Activated B cell treated with CpG ODN at 0.5 μM for 24 hours (primary cell): ENCODE measurements at places on chromosomes 3 and 15. TPM values are rescaled to one million over a fixed set of nuclear protein-coding genes. Genes with fewer than 3 reads are reported as not detected.

The RNU6-1 gene
- not detected in 2 replicates for total RNA-seq

The LRRC2 gene
- total RNA-seq = not detected in 2 replicates

- no peak overlapping the region for H3K4me3 ChIP-seq
- H3K27me3 ChIP-seq = no peaks in the 10 kb centered on the region
- no peaks in the 10 kb centered on the region for H3K36me3 ChIP-seq
- no peaks in the 10 kb centered on the region for H3K4me1 ChIP-seq
Measured at GRCh38 chr3:175608911-175609310, 749.8 kb downstream of the NAALADL2 start.

The ITIH4 gene
- total RNA-seq = 15.4 and 15.7 TPM in 2 replicates

GRCh38 chr3:187318819-187319616 is 27.5 kb upstream of the MASP1 start:
- no peaks in the 10 kb centered on the region for H3K36me3 ChIP-seq
- peaks cover 6% of the 10 kb centered on the region for H3K4me1 ChIP-seq
- no peak overlapping the region for H3K27ac ChIP-seq
- no peak overlapping the region for H3K4me3 ChIP-seq

- H3K4me1 ChIP-seq = no peaks in the 10 kb centered on the region
- H3K27me3 ChIP-seq = no peaks in the 10 kb centered on the region
- H3K27ac ChIP-seq = no peak overlapping the region
- H3K4me3 ChIP-seq = no peak overlapping the region
Measured at GRCh38 chr3:18394384-18394995, 30.6 kb downstream of the SATB1 start.

GRCh38 chr3:68996356-68996995 is 17.0 kb downstream of the EOGT start:
- H3K27ac ChIP-seq = no peak overlapping the region
- DNase-seq = no peak
- H3K27me3 ChIP-seq = no peaks in the 10 kb centered on the region
- no peaks in the 10 kb centered on the region for H3K4me1 ChIP-seq
- no peak overlapping the region for H3K4me3 ChIP-seq
- peaks cover 48% of the 10 kb centered on the region for H3K36me3 ChIP-seq

DNA sequence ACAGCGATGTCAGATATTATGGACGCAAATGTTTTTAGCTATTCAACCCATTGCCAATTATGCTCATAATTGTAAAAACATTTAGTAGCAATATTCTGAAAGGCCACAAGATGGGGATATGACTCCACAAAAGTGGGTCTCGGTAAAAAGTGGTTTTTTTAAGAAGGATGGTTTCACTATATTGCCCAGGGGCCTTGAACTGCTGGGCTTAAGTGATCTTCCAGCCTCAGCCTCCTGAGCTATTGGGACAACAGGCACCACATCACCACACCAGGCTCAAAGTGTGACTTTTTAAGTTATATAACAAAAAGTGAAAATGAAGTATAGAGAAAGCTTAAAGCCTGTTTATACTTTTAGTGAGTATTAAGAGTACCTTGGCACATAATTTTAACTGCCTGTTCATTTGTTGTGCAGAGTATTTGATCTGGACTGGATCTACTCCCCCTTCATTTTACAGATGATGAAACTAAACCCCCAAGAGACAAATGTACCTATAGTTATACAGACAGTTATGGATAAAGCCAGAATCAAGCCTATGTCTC is 9.4 kb downstream of the NAA50 start:
- no peak overlapping the region for H3K4me3 ChIP-seq
- H3K4me1 ChIP-seq = peaks cover 40% of the 10 kb centered on the region
- H3K27ac ChIP-seq = peak overlapping the region; percentile 76

DNA sequence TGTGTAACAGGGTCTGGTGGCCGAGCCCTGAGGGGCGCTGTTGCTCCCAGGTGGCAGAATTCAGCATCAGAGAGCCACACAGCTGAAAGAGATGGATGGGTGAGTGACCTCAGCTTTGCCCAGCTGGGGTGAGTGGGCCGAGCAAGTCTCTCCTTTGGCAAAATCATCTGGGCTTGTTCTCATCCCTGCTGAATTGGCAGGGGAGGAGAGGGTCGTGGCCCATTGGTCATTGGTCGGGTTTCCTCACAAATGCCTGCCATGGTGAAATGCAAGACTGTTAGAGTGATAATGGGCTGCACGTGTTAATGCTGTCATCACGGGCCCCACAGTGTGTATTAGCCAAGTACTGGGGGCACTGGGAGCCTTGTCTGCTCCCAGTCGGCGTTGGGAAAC is 15.9 kb downstream of the ABHD2 start:
- DNase-seq = no peak
- H3K27me3 ChIP-seq = no peaks in the 10 kb centered on the region
- H3K4me3 ChIP-seq = no peak overlapping the region

- H3K4me3 ChIP-seq = no peak overlapping the region
Measured at GRCh38 chr3:53709256-53709655, 137.0 kb downstream of the CHDH start.

The MESP2 gene
- total RNA-seq = 0.40 TPM in 1 of 2 replicates, not detected in the other

DNA sequence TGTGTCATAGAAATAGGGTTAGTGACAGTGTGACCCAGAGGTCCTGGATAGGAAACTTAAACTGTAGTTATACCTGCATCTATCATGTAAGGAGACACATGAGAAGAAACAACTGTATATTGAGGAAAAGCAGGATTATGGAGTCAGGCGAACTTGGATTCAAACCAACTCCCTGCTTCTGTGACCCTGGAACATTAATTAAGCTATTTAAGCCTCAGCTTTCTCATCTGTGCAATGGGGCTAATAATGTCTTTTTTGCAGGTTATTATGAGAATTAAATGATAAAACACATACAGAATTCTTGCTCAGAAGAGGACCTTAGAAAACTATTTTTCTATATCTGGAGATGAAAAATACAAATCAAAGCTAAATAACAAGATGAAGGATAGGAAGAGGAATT is 481.8 kb downstream of the MECOM start:
- H3K27me3 ChIP-seq = peaks cover 5% of the 10 kb centered on the region
- no peak for DNase-seq
- no peaks in the 10 kb centered on the region for H3K4me1 ChIP-seq
- no peak overlapping the region for H3K4me3 ChIP-seq
- H3K27ac ChIP-seq = no peak overlapping the region

GRCh38 chr3:179956416-179956830 is 80.3 kb downstream of the PEX5L start:
- H3K4me1 ChIP-seq = peaks cover 19% of the 10 kb centered on the region
- H3K4me3 ChIP-seq = no peak overlapping the region
- peaks cover 27% of the 10 kb centered on the region for H3K27me3 ChIP-seq
- DNase-seq = no peak

GRCh38 chr15:95262866-95263564 is 1031.7 kb downstream of the MCTP2 start:
- no peaks in the 10 kb centered on the region for H3K36me3 ChIP-seq
- no peak for DNase-seq
- no peak overlapping the region for H3K27ac ChIP-seq
- H3K27me3 ChIP-seq = peaks cover 4% of the 10 kb centered on the region
- no peaks in the 10 kb centered on the region for H3K4me1 ChIP-seq

DNA sequence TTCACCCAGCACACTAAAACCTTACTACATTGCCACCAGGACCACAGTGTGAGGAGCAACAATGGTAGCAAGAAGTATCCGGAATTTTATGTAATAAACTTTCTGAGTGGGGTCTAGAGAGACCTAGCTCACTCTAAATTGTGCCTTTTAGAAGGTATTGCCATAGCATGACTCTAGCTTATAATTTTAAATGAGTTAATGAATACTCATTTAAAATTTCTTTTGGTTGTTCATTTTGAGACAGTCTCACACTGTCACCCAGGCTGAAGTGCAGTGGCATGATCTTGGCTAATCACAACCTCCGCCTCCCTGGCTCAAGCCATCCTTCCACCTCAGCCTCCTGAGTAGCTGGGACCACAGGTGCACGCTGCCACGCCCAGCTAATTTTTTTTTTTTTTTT is 26.2 kb downstream of the EDC3 start:
- H3K27me3 ChIP-seq = no peaks in the 10 kb centered on the region
- no peak overlapping the region for H3K27ac ChIP-seq
- H3K36me3 ChIP-seq = peaks cover 69% of the 10 kb centered on the region
- H3K4me3 ChIP-seq = no peak overlapping the region

The LDHAL6B gene
- total RNA-seq = not detected in 2 replicates

GRCh38 chr3:81776643-81777042 is 15.2 kb upstream of the GBE1 start:
- no peaks in the 10 kb centered on the region for H3K36me3 ChIP-seq
- no peak overlapping the region for H3K4me3 ChIP-seq
- H3K27me3 ChIP-seq = peaks cover 2% of the 10 kb centered on the region
- H3K27ac ChIP-seq = no peak overlapping the region
- DNase-seq = no peak
- H3K4me1 ChIP-seq = no peaks in the 10 kb centered on the region

The GRM7 gene
- total RNA-seq = not detected in 2 replicates

GRCh38 chr3:108098003-108098370 is 7.2 kb upstream of the CD47 start:
- peaks cover 66% of the 10 kb centered on the region for H3K4me1 ChIP-seq
- no peak for DNase-seq
- H3K27me3 ChIP-seq = no peaks in the 10 kb centered on the region
- no peaks in the 10 kb centered on the region for H3K36me3 ChIP-seq
- no peak overlapping the region for H3K4me3 ChIP-seq

DNA sequence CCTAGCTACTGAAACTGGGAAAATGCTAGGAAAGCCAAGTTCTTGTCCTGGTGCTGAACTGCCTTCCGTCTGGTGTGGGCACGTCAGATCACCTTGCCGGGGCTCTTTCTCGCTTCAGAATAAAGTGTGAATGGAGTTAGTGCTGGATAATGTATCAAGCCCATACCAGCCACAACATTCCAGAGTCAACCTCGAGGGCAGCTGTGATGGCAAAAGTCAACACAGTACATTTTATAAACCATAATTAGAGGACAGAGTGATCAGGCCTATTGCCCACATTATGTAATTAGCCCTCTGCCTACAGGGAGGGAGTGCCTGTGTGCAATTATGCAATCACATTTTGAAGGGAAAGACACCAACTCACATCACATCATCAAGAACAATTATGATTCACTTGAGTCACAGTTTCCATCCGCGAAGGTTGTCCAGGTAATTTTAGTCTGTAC is 165.2 kb downstream of the RORA start:
- no peaks in the 10 kb centered on the region for H3K4me1 ChIP-seq
- DNase-seq = no peak
- H3K27ac ChIP-seq = no peak overlapping the region
- no peaks in the 10 kb centered on the region for H3K36me3 ChIP-seq

GRCh38 chr3:43210049-43211027 is 76.0 kb upstream of the SNRK start:
- DNase-seq = no peak
- H3K4me1 ChIP-seq = no peaks in the 10 kb centered on the region
- H3K27ac ChIP-seq = no peak overlapping the region

- H3K4me3 ChIP-seq = no peak overlapping the region
- no peaks in the 10 kb centered on the region for H3K27me3 ChIP-seq
- no peak for DNase-seq
- no peaks in the 10 kb centered on the region for H3K36me3 ChIP-seq
- H3K4me1 ChIP-seq = no peaks in the 10 kb centered on the region
Measured at GRCh38 chr3:80355144-80355543, 587.3 kb upstream of the ROBO1 start.
